ENCODE measurements at places on chromosomes 2 and 18.

DNA sequence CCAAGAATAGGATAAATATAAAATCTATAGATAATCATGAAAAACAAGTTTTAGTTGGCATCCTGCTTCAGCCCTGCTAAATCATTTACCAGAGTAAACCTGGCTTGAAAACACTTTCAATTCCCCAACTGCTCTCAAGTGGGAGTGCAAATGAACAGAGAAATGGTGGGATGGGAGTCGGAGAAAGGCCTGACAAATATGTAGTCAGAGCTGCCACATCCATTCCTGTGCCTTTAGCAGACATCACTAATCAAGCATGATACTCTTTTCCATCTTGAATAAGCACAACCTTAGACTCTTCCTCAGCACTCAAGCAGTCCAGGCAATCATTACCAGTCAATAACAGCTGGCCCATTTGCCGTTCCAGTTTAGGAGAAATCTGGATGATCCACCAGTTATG lies 101.3 kb downstream of the ANKRD44 start:
- no peak for DNase-seq

GRCh38 chr2:136006658-136007057 lies 21.2 kb upstream of the DARS1 start:
- DNase-seq: no peak

- DNase-seq: no peak
These were observed 77.1 kb upstream of the SEC11C start for GRCh38 chr18:59062643-59063006.

DNA sequence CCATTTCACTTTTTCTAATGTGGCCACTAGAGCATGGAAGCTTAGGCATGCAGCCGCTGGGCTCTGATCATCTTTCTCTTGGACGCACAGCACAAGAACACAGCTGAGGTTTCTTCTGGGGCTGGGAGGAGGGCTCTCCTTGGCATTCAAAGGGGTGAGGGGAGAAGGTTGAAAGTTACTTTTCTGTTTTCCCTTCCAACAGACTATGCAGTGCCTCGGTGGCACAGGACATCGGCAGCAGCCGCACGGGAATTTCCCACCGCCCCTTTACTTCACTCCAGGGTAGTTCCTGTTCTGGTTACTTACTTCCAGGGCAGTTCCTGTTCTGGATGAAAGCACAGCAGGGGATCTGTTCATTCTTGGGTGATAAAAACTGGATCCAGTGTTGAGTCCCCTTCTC lies 18.9 kb upstream of the MAL start:
- no peak for DNase-seq

GRCh38 chr18:28003451-28003850 lies 173.5 kb downstream of the CDH2 start:
- DNase-seq: no peak

DNA sequence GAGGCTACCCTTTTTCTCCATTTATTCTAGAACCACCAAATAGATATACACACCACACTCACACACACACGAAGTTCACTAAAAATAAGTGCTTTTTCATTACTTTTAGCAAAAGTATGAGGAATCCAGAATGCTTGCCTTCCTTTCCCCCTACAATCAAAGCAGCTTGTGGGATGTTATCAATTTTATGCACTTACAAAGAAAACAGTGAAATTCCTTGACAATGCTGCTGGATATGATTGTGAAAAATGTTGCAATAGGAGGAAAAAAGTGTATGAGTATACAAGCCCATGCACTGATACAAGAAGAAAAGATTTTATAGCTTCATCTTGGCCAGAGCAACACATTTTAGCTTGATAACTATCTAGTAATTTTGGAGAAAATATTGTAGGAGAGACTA lies 269.2 kb downstream of the XIRP2 start:
- DNase-seq: no peak

DNA sequence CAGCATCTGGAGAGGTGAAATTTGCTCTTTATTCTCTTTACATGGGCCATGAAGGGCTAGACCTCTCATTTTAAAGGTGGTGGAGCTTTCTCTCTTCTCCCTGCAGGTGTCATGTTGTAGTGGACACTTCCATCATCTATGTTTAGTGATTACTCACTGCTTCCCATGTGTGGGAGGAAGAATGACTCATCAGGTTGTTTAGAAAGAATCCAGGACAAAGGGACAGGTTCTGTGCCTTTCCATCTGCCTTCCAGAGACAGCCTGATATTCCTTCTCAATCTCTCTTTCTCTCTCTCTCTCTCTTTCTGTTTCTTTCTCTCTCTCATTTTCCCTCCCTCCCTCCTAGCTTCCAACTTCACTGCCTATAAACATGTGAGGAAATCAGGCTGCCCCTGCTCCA lies 38.7 kb downstream of the SCG2 start:
- DNase-seq: peak; percentile 84

DNA sequence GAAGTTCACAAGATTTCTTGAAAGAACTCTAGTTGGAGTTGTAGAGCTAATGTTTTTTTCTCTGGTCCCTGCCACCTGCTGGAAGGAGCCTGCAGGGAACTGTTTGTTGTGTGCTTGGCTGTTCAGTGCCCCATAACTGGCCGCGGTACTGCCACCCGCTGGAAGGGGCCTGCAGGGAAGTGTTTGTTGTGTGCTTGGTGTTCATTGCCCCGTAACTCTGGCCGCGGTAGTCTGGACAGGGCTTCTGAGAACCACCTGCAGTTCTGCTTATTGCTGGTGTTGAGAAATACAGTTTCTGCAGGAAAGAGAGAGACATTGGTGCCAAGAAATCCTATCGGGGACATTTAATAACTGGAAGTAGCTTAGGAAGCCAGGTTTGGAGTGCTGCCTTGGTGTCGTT lies 58.1 kb downstream of the AGAP1 start:
- DNase-seq: peak; percentile 63

DNA sequence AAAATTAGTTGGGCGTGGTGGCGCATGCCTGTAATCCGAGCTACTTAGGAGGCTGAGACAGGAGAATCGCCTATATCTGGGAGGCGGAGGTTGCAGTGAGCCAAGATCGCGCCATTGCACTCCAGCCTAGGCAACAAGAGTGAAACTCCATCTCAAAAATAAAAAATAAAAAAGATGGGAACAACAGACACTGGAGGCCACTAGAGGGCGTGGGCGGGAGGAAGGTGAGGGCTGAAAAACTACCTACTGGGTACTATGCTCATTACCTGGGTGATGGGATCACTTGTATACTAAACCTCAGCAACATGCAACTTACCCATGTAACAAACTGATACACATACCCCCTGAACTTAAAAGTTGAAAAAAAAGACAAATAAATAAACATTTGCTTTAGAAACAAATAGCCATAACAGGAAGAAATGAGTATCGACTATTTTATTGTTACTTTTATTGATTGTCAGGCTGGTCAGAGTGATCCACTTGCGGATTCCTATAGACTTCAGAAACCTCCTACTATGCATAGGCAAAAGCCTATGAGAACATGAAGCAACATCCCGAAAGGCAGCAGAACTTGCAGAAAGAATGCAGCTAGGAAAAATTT lies 61.0 kb downstream of the TMEM163 start:
- no peak for DNase-seq

GRCh38 chr18:41052625-41053024 lies 902.4 kb upstream of the PIK3C3 start:
- DNase-seq: no peak

DNA sequence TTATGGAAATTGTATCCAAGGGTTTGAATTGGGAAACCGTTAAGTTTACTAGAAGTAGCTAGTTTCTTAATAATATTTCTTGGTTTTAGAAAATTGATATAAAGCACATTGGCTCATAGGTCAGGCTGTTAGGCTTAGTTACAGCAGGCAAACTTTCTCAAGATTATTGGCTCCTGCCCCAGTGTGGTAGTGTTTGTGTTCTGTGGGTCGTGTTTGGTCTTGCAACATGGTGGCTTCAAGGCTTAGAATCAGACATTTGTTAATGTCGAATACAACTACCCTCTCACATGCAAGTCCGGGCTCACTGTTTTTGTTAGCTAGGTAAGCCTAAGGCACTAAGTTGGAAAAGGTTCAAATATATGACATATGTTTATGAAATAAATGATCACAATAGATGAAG lies 19.6 kb downstream of the CERS6 start:
- DNase-seq: no peak

- DNase-seq: no peak
These were observed 1591.5 kb downstream of the LRP1B start for GRCh38 chr2:140539242-140539875.

DNA sequence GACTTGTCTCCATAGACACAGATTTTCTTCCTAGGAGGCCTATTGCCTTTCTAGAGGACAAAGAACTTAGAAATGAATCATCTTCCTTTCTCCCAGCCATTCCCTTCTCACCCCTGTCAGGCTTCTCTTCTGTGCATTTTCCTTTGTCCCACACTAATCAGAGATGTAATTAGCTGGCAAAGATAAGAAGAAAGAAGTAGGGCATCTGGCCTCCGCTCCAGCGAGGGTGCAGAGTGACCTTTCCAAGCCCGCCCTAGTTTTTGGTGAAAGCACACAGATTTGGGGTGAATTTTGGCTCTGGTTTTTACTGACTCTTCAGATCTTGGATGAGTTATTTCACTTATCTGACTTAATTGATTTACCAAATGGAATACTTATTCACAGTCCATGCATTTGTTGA lies 626.5 kb downstream of the ZEB2 start:
- no peak for DNase-seq

GRCh38 chr2:71934320-71934593 lies 213.4 kb downstream of the CYP26B1 start:
- no peak for DNase-seq

DNA sequence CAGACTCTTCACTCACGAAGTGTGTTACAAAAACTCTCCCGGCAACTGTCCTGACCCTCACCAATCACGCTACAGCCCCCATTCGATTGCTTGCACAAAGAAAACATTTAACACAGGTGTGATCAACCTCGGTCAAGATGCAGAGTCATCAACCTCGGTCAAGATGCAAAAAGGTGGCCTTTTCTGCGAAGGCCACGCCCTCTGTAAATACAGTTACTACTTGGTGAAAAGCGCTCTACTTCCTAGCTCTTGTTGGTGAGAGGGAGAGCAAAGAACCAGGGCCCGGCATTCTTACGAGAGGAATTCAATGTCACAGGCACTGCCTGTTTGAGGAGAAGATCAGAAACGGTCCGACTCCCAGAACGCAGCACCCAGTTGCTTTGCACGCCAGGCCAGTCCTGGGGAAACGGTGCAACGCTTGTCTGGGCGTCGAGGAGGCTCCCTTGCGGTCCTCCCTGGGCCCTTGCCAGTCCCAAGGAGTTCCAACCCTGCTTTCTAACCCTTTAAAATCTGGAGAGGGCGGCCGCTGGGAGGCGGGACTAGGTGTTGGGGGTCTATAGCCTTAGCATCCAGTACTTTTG lies 1.9 kb downstream of the PIEZO2 start:
- DNase-seq: no peak

DNA sequence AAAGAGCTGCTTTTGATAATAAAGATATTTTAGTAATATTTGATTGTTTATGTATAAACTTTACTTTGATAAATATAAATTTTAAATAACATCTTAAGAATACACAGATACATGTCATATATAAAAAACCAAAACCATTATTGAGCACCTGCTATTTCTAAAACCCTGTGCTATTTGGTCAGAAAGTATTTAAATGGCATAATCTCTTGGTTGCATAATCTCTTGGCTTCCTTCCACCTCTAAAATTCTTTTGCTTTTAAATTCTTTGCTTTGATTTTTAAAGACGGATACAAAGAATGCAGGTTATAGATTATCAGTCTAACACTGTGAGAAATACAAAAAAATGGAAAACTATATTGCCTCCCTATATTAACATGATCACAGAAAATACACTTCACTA lies 36.9 kb downstream of the ACMSD start:
- DNase-seq: no peak

GRCh38 chr2:15665067-15665942 lies 73.6 kb downstream of the DDX1 start:
- no peak for DNase-seq

DNA sequence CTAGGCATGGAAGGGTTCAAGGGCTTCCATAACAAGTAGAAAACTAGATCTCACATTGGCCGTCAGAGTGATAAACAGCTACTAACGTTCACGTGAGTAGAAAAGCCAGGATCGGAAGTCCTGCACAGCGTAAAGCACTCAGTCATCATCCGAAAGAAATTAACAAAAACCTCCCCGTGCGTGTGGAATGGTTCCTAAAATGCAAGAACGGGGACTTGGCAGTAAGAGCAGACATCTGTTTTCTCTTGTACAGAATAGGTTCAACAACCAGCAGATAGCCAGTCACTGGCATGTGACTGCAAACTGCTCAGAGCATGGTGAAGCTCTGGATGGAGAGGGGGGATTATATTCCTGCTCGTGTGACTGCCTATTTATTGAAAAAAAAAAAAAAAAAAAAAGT lies 106.9 kb upstream of the ITGB6 start:
- DNase-seq: no peak

- no peak for DNase-seq
These were observed 67.4 kb downstream of the RNF152 start for GRCh38 chr18:61825386-61825785.
